ENCODE measurements at places on chromosomes 1 and 21.

DNA sequence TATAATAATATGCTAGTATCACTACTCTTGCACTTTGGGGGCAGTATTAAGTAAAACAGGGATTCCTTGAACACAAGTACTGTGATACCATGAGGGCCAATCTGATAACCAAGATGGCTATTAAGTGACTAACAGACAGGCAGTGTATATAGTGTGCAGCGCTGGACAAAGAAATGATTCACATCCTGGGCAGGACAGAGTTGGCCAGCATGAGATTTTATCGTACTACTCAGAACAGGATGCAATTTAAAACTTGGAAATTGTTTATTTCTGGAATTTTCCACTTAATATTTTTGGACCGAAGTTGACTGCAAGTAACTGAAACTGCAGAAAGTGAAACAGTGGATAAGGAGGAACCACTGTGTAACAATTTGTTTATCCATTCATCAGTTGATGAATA, 74.6 kb downstream of the DNTTIP2 start:
- no peak for DNase-seq

DNA sequence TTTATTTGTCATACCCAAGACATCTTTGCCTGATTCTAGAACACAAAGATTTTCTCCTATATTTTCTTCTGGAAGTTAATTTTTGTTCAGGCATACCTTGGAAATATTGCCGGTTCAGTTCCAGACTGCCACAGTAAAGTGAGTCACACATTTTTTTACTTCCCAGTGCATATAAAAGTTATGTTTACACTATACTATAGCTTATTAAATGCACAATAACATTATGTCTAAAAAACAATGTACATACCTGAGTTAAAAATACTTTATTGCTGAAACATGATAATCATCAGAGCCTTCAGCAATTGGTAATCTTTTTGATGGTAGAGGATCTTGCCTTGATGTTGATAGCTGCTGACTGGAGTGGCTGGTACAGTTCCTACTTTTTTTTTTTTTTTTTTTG, 10.0 kb downstream of the SMCP start:
- DNase-seq, result no peak

DNA sequence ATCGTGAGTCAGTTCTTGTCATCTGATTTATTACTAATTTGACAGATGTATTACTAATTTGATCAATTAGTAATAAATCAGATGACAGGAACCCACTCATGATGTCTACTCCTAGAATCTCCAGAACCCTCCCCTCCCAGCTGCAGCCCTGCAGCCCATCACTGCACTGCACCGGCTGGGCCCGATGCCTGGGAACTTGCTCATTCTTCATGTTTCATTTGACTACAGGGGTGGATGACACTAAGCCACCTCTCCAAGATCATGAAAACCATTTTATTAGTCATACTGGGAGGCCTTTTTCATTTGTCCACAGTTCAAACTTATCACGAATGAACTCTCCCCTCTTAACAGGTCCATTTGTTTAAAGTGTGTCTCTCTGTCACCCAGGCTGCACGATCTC, 41.0 kb downstream of the KCNH1 start:
- DNase-seq, result no peak

- no peak for DNase-seq
Measured at GRCh38 chr1:165481820-165482532, 37.0 kb upstream of the RXRG start.

DNA sequence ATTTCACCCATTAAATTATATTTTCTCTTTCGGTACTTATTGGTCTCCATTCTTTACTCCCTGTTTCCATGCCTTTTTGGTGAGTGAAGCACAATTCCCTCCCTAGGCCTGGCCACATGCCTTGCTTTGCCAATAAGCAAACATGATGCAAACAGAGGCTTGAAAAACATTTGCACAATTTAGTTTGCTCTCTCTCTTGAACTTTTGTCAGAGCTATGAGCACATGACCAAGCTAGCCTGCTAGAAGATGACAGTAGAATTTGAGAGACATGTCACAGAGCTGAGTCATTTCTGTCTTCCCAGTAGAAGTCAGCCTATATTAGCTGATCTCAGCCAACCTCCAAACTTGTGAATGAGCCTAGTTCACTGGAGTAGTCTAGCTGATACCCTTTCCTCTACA, 24.6 kb downstream of the ANGPTL3 start:
- DNase-seq, result no peak

- DNase-seq, result no peak
Measured at GRCh38 chr1:154327466-154328317, 2.4 kb downstream of the ATP8B2 start.

DNA sequence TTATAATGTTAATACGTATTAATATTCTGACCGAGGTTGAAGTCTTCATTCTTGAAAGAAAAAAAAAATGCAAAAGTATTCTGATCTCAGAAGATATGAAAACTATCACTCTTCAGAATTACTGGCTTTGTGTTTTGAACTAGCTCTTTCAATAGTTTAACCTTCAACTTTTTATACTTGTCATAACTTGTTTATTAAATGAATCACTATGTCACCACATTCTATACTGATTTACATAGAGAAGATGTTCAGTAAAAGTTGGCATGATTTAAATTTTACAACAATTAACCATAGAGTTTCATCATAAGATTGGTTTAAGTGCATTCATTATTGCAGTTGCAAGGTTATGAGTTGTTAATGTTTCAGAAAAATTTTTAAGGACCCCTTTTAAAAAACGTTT, 57.3 kb downstream of the HS2ST1 start:
- DNase-seq, result no peak

DNA sequence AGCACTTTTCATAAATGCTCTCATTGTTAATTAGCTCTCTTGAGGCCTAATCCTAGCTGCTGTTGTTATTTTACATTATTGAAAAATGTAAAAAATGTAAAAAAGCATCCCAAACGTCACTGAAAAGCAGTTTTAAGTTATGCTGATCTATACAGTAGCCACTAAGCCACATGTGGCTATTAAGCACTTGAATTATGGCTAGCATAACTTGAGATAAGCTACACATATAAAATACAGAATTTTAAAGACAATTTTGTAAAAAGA, 18.4 kb upstream of the DNASE2B start:
- no peak for DNase-seq

DNA sequence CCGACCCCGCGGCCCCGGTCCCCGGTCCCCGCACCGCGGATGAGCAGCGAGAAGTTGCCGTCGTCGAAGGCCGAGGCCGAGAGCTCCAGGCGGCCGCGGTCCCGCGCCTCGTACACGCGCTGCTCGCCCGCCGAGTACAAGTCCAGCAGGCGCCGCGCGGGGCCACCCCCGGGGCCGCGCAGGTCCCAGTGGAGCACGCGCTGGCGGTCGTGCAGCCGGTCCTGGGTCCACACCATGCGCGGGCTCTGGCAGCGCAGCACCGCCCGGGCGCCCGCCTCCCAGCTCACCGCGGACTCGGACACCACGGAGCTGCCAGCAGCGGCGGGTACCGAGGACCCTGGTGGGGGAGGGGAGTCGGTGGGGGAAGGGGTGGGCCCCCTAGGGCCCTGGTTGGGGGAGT, 2.9 kb downstream of the MXRA8 start:
- DNase-seq, result no peak

DNA sequence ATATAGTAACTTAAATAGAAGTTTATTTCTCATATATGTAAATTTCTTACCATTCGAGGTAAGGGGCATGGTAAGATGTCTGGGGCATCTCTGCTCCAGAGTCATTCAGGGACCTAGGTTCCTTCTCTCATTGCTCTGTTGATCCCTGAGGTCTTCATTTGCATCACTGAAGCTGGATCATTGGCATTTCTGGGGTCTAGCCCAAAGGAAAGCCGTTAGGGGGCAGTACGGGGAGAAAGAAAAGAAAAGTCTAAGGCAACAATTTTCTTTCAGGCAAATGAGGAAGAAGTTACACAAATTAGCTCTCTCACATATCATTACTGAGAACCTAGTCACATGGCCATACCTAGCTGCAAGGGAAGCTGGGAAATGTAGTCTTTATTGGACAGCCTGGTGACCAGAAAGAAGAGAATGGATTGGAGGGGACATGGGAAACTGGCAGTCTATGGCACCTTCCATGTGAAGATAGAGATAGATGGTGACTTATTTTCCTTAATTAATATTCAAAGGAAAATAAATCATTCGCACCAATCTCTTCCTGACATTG, 10.2 kb upstream of the SUSD4 start:
- no peak for DNase-seq

DNA sequence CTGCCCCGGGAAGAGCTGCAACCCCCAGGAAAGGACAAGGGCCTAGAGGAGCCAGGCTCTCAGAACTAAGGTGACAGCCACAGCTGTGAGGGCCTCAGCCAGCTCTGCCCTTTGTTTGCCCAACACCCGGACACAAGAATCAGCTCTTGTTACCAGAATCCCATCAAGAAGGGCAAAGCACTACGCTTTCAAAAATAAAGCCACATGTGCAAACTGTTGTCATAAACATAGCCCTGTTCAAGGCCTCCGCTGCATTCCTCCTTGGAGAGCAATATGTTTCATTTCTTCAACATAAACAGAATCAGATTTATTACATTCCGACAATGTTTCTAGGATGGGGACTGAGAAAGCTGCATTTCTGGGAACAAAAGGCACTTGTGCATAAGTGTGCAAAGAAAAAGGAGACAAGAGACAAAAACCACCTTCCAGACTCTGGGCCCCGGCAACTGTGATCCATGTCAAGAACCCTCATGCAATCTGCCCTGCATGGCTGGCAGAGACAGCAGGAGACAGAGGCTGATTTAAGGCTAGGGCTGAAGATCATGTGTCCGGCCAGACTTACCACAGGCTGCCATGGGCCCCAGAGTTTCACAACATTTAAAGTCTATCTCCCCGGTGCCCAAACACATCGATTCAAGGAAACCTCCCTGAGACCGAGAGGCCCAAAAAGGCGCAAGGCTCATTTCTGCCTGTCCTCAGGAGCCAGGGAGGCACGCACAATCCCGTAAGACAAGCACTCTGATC, 71.0 kb downstream of the SSBP3 start:
- DNase-seq, result no peak

GRCh38 chr1:211677659-211678058, 2.2 kb upstream of the NEK2 start:
- no peak for DNase-seq

DNA sequence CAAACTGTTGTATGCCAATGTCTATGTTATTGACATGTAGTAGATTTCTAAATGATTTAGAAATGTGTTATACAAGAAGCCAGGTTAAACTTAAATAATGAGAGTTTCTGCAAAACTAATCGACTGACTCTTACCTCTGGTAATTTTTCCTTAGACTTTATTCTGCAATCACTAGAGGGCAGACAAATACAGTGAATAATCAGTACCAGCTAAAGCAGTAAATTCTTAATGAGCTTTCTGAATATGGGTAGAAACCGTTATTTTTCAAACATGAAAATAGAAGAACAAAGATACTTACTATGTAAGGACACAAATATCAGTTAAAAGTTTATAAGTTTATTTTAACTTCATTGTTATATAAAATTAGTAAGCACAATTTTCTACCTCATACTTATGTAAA, 97.9 kb upstream of the RGS1 start:
- no peak for DNase-seq

DNA sequence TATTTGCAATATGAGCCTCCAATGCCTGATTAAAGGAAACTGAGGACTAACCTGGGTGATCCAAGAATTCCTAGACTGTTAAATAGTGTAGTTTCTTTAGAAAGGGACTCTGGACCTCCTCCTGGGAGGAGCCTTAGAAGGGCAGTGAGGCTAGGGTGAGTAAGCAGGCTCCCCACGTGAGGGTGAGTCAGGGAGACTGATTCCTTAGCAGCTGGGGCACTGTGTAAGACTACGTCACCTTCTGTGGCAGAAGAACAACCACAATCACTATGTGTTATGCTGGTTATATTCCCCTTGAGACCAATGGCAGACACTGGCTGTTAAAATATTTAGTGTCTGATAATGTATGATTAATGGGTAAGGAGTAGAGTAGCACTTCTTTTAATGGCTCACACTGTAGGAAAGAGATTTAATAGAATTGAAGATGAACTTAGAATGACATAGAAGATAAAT, 53.3 kb upstream of the SYT14 start:
- no peak for DNase-seq

DNA sequence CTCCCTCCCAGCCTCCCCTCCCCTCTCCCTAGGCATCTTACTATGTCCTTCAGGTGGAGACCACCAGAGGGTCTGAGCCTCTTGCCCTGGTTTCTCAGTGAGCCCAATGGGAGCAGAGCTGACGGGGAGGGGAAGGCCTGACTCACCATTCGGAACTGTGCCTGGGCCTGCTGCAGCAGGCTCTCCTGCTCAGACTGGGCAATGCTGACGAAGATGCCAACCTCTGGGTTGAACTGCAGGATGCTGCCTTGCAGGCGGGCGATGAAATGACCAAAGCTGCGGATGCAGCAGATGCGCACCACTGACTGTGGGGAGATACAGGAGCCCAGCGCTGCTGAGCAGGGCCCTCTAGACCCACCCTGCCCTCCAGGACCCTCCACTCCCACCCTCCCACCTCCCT, 11.0 kb upstream of the PAQR6 start:
- DNase-seq, result no peak
